ENCODE measurements at places on chromosomes 7 and 10.

DNA sequence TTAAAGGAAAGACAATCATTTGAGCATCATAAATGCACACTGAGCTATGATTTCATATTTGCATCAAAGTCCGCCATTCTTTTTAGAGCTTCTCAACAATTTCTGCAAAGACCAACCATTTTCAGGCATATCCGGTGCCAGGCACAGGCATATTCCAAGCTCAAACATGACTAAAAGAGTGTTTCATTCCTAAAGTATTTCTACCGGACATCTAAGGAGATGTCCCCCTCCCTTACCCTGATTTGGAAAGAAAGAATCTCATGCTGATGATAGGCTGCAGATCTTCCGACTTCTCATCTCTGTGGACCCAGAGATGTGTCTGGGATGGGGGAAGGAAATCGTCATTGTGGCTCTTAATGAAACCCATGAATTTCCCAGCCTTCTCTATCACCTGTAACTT is 600.5 kb upstream of the MGMT start:
- no peak for DNase-seq

GRCh38 chr7:40167291-40167690 is 32.5 kb downstream of the SUGCT start:
- DNase-seq, result no peak

GRCh38 chr10:72030762-72031543 is 57.4 kb downstream of the SPOCK2 start:
- no peak for DNase-seq

DNA sequence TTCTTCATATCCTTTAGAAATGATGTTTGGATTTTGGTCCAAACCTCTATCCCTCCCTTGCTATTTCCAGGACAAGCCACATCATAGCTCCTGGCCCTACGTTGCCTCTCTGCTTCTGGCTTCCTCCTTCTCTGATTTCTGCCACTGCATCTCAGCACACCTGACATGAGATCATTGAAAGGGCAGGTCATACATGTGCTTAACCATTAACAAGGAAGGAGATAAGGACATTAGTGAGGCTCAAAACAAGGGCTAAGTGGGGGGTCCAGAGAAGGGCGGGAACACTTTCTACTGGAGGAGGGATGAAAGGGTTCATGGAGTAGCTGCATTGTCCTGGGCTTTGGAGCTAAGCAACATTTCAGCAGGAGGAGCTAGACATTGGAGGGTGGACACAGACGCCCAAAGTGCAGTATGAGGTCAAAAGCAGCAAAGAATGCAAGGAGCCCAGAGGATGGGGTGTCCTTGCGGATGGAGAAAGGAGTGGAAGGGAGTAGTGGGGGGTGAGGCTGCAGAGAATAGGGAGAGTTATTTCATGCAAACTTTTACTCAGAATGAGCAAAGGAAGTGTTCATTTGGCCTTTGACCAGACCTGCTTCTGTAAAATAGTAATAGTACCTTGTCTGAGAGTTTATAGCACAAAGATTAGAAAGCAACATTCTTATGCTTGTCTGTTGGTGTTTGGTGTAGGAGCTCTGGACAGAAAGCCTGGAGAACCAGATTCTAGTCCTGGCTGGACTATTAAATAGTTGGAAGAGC is 102.4 kb upstream of the CREB5 start:
- no peak for DNase-seq

- DNase-seq, result no peak
Observed at GRCh38 chr7:71995111-71995510, 417.0 kb downstream of the CALN1 start.

GRCh38 chr7:128831178-128831993 is 1.2 kb downstream of the FLNC start:
- no peak for DNase-seq

Data from CD4-positive, alpha-beta T cell treated with Interleukin-4 for 4 hours (primary cell).